T-cell (primary cell): ENCODE measurements at places on chromosomes 2 and 18.
A peak's percentile ranks its signal among the peaks of the same experiment; 100 is the strongest.

- no peak for DNase-seq
These were observed 5.6 kb downstream of the LAMA3 start for GRCh38 chr18:23694637-23695430.

- DNase-seq, result no peak
These were observed 146.9 kb upstream of the MAP3K20 start for GRCh38 chr2:172928756-172929155.

DNA sequence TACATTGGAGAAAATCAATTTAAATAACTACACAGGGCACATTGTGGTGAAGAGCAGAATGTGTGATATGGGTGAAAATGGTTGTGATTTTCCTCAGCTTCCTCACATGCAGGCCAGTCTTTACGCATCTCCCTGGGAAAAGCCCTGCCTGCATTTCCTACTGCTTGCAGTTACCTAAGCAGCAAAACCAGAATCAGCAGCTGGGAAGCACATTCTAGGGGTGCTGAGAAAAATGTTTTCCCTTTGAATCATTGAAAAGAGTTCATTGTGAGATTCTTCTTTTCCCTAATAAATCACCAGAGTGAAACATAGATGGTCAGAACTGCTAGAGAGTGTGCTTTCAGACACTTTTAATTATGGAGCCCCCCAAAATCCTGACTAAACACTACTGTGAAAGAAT, 656.0 kb downstream of the TDRD15 start:
- no peak for DNase-seq

DNA sequence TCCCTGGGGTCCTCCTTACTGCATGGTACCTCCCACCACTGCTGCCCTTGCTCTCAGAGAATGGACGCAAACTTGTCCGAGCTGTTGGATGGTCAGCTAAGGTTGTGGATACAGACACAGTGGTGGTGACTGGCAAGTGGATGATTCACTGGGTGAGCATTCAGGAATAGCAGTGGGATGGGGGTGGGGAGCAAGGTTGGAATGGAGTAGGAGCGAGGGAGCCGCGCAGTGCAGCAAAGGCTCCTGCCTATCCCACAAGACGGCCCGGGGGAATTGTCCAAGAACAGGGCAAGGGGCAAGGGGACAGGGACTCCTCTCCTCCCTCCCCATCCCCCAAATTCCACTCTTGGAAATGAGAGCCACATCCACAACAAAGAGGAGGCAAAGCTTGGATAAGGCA, 102.2 kb downstream of the PIEZO2 start:
- no peak for DNase-seq

GRCh38 chr18:68431922-68432198, 283.0 kb downstream of the TMX3 start:
- no peak for DNase-seq

GRCh38 chr18:2049986-2050385, 521.3 kb downstream of the METTL4 start:
- no peak for DNase-seq

- DNase-seq, result no peak
These were observed 17.4 kb downstream of the HAT1 start for GRCh38 chr2:171939743-171940071.

DNA sequence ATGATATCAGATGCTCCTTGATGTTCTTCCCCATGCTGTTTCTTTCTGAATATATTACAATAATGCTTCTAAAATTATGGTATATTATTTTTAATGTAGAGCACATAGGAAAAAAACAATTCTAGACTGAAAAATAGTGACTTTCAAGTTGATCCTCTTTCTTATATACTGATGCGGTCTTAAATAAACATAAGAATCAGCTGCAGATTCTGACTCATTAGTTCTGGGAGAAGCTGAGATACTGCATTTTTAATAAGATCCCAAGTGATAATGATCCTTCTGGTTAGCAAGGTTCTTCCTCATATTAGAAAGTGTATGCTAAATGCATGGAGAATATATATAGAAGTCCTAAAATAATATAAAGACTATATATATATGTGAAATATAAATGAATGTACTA, 124.9 kb downstream of the XIRP2 start:
- no peak for DNase-seq

DNA sequence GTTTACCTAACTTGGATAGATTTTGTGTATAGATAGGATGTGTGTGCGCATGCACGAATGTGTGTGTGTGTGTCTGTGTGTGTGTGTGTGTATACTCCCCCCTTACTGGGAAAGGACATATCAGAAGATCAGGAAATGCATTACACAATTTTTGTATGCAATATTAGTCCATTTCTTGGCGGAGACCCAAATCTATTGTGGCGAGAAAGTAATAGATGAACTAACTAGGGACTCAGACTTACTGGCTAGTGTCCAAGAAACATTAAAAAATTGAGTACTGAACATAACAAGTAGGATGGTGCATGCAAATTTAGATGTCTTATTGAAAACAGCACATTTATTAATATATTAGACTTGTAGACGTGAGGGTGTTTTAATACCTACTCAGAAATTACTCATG, 1036.5 kb upstream of the FANCL start:
- no peak for DNase-seq

DNA sequence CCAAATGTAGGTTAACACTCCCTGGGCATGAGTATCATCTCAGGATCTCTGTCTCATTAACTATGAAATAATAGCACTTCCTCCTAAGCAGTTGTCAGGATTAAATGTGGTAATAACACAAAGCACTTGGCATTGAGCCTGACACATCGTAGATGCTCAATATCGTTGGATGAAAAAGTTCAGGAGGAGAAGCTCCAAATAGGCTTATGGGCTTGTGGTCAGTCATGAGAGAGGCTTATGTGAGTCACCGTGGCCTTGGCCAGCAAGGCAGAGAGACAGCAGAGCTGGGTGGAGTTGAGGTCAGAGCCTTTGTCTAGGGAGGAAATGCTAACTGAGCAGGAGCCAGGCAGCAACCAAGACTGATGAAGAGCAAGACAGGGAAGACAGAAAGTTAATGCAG, 68.3 kb upstream of the PPM1B start:
- no peak for DNase-seq

- no peak for DNase-seq
These were observed 136.7 kb upstream of the CWC22 start for GRCh38 chr2:180143633-180144337.

DNA sequence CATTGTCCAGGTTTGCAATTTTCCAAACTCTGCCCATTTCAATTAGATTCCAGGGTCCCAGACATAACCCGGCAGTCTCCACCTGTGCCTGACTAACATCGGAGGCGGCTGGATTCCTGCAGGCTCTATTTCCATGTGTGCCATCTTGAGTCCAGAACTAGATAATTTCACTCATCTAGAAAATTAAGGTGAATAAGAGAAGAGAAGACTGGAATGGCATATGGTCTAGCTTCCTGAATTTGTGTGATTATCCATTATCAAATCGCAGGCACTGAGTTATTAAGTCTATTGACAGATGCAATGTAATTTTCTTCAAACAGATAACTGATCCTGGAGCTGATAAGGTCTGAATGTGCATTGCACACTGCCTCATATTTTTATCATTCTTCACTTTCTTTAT, 305.2 kb downstream of the ETAA1 start:
- DNase-seq, result no peak

GRCh38 chr2:160491911-160492371, 1.7 kb downstream of the RBMS1 start:
- no peak for DNase-seq

GRCh38 chr18:10928772-10929373, 220.5 kb downstream of the PIEZO2 start:
- DNase-seq, result no peak

DNA sequence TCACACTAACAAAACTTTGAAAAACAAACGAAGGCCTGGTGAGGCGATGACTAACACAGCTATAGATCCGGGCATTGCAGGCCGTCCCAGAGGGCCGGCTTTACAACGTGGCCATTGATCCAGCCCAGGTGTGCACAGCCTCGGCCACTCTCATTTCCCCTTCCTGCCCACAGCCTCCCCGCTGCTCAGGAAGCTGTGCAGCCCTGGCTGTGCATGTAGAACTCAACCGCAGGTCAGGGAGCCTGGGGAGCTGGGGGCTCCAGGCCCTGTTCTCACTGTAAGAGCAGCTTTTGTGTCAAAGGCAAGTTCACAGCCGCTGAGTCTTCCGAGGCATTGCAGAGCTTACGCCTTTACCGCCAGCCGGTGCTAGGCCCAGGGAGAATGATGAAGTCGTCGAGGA, 87.2 kb downstream of the LONRF2 start:
- DNase-seq, result peak; percentile 29

DNA sequence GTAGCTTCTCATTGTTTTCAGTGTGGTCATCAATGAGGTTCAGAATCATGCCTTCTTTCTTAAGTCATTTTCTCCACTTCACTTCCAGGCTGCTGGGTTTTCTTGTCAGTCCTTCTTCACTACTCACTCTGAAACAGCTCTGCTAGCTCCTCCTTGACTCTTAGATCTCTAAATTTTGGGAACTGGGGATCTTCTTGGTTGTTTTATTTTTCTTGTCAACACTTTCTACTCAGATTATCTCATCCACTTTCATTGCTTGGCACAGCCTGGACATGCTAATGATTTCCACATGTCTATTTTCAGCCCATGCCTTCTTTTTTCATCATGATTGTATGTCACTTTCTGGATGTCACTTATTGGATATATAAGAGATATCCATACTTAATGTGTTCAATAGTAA, 517.8 kb upstream of the DSEL start:
- no peak for DNase-seq

- DNase-seq, result no peak
These were observed 9.0 kb downstream of the STEAP3 start for GRCh38 chr2:119232666-119232993.

DNA sequence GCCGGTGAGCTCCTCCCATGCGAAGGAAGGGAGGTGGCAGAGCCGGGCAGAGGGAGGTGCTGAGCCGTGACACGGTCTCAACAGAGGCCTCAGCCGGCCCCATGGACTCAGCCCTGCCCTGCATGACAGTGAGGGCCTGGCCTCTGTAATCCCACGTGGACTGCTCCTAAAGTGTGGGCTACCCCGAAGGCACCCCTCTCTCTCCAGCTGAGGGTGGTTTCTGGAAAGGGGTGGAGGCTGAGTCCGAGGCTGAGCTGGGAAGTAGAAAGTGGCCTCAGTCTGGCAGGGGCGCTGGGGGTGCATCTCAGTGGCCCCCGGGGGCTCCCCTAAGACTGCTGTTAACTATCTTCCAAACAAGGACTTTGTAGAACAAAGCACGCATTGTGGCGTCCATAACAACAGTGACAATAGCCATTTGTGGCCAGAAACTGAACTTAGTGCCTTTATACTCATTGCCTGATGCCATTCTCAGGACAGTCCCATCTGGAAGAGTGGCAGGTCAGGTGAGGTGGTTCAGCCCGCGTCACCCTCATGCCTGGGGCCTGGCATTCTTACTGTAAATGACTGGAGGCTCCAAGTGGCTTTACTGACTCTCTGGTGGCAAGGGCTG, 192.4 kb downstream of the TWIST2 start:
- no peak for DNase-seq

DNA sequence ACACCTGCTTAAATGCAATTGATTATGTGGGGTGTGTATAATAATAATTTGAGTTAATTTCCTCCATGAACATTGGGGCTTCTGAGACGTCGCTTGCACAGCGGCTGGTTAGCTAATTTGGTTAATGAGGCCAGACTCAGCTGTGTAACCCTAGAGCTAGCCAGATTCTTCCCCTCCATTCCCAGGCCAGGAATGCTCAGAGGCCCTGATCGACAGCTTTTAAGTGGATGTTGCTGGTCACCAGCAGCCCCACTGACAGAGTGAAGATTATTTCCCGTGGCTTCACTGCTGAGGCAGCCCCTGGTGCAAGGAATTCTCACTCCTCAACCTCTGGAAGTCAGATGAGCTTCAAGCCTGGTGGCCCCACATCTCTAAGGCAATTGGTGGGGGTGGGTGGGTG, 12.4 kb upstream of the EPAS1 start:
- no peak for DNase-seq

DNA sequence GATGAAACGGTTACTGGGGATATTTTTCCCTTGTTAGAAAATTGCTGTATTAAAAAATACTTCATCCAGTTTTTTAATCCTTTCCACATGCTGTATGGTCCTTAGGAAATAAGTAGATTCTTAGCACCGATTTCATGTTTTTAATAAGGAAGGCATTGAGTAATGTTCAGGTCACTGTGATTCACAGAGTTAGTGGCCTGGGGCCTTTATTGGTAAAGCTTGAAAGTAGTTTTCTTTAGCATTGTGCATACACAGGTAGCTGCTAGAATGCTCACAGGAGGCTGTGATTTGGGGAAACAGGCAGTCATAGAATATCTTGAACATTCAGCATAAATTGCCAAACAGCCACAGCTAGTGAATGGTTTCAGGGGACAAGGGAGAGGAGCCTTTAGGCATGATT, 79.8 kb downstream of the XRCC5 start:
- no peak for DNase-seq

DNA sequence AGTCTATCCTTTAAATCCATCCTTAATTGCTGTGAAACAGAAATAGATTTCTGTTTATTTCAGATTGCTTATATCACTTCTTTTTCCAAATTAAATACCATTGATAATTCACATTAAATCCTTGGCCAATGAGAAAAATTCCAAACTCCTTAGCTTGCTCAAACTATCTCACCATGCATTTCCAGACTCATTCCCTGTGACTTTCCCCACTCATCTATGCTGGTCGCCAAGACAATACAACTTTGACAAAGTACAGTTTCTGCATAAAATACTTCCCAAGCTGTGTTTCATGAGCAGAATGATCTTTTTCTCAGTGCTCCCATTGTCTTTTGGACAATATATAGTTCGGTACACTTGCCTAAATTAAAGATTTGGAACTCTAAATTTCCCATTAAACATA, 575.6 kb downstream of the CPS1 start:
- no peak for DNase-seq

DNA sequence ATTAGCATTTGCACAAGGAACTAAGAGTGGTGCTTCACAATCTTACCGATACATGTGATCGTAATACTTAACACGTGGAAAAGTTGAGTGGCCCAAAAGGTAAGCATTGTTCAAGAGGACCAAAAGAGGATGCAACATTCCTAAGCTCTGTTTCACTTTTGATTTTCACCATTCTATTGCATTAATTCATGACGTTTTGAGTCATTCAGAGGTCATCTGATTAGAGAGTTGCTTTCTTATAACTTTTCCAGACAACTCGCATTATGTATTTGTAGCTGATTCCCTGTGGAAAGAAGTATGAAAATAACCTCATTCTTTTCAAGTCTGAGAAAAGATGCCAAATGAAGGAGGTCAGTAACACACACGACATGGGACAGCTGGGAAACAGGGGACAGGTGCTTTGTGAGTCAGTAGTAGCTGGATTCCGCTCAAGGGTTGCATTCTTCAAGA, 344.4 kb downstream of the RND3 start:
- DNase-seq, result no peak

DNA sequence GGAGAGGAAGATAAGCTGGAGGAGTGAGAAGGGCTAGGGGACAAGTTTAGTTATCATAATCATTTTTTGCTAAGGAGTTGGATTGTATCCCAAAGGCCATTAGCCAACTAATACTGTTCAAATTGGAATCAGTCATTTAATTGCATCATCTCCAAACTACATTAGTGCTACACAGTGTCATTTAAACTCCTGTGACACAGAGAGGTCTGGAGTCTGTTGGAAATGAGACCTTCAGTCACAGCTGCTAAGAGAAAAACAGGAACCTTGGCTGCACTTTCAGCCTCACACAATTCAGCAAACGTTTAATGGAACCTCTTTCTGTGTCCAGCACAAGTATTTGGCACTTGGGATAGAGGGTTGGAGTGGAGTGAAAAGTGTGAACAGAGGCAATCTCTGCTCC, 175.5 kb upstream of the MGAT5 start:
- DNase-seq, result no peak

GRCh38 chr2:175730050-175730449, 272.0 kb downstream of the LNPK start:
- DNase-seq, result no peak
